Activated CD4-positive, alpha-beta T cell treated with anti-CD3 and anti-CD28 coated beads, Interleukin-2, amount 50 U/mL, for 48 hours (primary cell): ENCODE measurements at places on chromosomes 4 and X.
A peak's percentile ranks its signal among the peaks of the same experiment; 100 is the strongest.

- no peak for DNase-seq
Measured at GRCh38 chrX:45322820-45323219, 122.1 kb upstream of the DIPK2B start.

- no peak for DNase-seq
Measured at GRCh38 chr4:111880116-111880515, 265.1 kb upstream of the FAM241A start.

- no peak for DNase-seq
Measured at GRCh38 chr4:125045311-125045710, 269.4 kb upstream of the FAT4 start.

DNA sequence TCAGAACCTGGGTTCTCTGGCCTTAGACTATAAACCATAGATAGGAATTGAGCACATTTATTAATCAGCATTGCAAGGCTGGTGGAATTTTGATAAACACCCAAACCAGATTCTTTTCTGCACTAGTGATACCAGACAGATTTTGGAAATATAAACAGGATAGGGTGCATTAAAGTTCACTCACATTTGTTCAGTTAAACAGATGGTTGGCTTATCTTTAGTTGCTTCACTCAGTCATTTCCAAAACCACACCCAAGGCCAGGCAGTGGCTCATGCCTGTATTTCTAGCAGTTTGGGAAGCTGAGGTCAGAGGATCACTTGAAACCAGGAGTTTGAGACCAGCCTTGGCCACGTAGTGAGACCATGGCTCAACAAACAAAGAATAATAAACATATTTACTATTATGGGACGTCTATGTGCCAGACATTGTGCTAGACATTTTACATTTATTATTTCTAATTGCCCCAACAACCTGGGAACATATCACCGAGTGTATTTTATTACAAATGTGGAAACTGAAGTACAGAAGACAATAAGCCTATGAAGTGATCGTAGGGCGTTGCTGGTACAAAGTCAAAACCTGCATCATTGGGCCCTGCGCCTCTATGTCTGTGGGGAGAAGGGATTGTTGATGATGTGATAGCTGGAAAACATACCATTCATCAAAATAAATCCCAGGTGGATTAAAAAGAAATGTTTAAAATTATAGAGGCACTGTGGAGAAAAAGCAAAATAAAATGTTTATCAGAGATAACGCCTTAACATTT, 15.0 kb downstream of the ADD1 start:
- DNase-seq = no peak

GRCh38 chr4:21380861-21381260, 567.7 kb downstream of the KCNIP4 start:
- DNase-seq = no peak

DNA sequence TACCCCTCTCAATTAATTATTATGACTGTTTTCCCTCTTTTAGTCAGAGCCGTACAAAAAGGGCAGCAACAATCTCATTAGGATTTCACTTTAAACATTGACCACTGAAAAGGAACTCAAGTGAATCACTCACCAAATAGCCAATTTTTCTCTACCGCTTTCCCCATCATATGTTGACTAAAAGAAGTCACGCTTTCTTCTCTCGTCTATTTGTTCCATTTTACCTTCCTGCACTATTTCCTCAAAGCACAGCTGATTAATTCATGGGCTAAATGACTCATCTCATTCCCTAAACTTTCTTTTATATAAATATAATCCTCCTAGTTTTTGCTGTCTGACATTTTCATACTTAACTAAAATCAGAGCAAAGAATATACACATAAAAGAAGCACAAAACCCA, 8.2 kb downstream of the MID1 start:
- no peak for DNase-seq

- DNase-seq = no peak
Measured at GRCh38 chr4:13851085-13851940, 223.8 kb upstream of the BOD1L1 start.

GRCh38 chr4:98801259-98801725, 127.6 kb downstream of the EIF4E start:
- no peak for DNase-seq

DNA sequence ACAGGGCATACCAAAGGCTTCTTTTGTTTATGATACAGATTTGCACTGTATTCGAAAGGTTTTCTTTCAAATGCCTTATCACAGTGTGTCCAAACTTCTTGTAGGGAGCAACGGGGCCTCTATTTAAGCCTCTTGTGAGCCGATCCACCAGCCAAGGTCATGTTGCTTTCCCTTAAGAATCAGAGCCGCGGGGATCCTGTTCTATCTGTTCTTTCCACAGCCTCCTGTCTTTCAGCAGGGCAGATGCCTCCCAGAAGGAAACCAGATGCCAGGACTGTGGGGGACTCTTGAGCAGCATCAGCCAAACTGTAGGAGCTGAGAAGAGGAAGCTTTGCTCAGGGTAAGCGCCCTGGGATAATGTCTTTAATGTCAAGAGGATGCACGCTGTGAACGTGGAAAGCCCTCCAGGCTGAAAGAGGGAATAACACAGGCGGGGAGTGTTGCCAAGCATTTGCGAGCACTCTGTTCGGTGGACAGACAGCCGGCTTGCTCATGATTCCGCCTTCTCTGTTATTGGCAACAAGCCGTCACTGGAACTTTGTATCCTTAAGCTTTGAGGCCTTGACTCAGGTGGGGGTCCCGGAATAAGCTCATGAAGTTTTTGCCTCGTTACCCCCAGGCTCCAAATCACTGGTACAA, 279.8 kb upstream of the FRG1 start:
- DNase-seq = no peak

GRCh38 chrX:26851981-26852380, 611.2 kb downstream of the PPP4R3C start:
- no peak for DNase-seq

DNA sequence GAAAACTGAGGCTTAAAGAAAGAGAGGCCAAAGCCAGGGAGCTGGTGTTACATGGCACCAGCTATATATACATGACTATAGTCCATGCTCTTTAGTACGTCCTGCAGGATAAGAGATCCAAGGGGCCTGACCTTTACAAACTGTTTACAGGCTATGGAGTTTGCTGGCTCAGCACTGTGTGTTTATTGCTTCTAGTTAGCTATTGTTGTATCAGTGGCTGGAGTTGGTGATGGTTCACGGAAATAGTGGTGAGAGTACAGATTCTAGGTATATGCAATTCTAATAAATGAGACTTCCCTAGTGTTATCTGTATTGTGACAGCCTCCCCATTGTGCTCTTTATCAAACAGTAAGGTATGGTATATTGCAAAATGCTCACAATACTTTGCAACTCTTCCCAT, 46.5 kb downstream of the REPS2 start:
- DNase-seq = no peak

- DNase-seq = peak; percentile 48
Measured at GRCh38 chrX:57286507-57287251, at the start of gene FAAH2. Gene FAAH2 (plus strand): TSS chrX:57286706. CDS start chrX:57286826, 120 bp downstream.

GRCh38 chr4:37973441-37973840, 13.2 kb downstream of the PTTG2 start:
- DNase-seq = no peak

GRCh38 chr4:42895452-42895851, 2.9 kb downstream of the GRXCR1 start:
- DNase-seq = no peak

- DNase-seq = no peak
Measured at GRCh38 chr4:72846280-72847111, 223.0 kb downstream of the COX18 start.

GRCh38 chrX:31240982-31241381, 169.1 kb upstream of the FTHL17 start:
- no peak for DNase-seq

DNA sequence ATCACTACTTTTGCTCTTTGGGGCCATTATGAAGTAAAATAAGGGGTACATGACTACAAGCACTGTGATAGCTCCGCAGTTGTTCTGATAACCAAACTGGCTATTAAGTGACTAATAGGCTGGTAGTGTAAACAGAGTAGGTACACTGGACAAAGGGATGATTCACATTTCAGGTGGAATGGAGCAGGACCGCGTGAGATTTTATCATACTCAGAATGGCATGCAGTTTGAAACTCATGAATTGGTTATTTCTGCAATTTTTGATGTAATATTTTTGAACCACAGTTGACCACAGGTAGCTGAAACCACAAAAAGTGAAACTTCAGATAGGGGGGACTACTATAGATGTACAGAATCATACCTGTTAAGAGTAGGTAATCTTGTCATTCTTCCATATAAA, 55.8 kb downstream of the PAK3 start:
- no peak for DNase-seq

GRCh38 chr4:4591071-4591470, 49.2 kb upstream of the STX18 start:
- no peak for DNase-seq

DNA sequence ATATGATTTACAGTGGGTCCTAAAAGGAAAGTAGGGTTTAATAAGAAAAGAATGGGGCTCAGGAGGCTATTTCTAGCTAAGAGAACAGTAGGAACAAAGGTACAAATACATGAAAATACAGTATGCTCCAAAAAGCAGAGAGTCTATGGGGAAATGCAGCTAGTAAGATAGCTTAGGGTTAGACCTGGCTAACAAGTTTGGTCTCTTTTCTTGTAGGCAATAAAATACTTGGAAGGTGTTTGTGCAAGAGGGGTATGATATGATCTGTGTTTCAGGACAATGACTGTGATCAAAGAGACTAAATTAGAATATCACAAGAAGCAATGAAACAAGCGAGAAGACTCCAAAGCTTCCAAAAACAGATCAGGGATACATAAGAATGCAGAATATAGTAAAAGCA, 33.5 kb upstream of the SH3KBP1 start:
- no peak for DNase-seq

DNA sequence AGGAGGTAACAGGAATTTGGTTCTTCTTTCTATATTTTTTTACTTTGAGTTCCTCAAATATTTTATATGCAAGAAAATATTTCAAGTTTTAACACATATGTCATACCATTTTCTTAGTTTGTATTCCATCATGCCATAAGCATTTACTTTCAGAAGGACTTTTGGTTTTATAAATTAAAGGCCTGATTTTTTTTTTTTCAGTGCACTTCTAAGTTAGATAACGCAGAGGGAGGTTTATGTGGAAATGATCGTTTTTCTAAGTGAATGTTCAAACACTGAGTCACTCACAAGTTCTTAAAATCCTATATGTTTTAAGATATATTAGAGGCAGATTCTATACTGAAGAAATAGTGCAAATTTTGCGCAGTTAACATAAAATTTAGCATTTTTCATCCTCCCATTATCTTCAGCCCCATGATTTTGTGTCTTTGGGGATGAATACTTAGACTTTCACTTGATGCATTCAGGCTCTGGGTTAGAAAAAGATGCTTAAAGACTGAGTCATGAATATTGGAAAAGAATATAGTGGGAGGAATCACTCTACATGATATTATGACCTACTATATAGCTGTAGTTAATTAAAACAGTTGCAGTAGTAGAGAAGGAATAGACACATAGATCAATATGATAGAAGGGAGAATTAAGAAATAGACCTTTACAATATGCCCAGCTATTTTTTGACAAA, 54.9 kb downstream of the COL4A5 start:
- DNase-seq = no peak

GRCh38 chr4:38673130-38673978, 9.4 kb downstream of the KLF3 start:
- no peak for DNase-seq

GRCh38 chr4:85713005-85713404, 238.1 kb downstream of the ARHGAP24 start:
- DNase-seq = no peak

DNA sequence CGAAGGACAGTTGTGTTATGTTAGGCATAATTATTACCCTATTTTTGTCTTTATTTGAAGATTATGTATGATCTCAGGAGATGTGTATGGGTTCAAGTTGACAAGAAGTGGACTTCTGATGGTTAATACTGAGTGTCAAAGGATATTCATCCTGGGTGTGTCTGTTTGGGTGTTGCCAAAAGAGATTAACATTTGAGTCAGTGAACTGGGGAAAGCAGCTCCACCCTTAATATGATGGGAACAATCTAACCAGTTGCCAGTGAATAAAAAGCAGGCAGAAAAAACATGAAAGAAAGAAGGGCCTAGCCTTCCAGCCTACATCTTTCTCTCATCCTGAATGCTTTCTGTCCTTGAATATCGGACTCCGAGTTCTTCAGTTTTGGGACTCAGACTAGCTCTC, 332.6 kb downstream of the DTHD1 start:
- DNase-seq = no peak

DNA sequence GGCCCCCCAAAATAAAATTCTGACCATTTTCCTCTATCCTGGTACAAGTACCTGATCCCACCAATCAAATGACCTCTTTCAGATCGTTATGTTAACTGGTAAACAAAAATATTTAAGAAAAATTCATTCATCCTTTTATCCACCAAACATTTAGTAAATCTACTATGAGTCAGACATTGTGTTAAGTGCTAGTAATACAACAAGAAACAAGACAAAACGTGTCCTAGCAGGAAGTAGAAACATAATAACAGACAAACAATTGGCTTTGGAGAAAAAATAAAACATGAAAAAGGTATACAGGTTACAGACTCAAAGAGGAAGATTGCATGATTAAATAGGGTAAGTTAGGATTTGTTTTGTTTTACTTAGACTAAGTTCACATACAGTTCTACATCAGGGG, 43.7 kb downstream of the ANTXR2 start:
- DNase-seq = no peak

DNA sequence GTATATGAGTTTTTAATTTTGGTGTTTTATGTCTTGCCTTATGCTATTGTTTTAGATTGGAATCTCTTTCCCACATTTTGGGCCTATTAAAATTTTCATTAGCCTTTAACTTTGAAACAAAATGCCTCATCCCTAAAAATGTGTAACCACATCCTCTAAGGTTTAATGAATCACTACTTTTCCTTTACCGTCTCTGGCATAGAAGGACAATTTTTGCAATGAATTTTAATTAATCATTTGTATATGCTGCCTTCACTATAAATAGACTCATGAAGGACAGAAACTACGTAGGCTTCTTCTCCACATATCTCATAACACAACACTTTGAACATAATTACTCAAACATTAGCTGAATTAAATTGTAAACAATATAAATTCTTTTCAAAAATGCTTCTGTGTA, 421.5 kb downstream of the NLGN4X start:
- no peak for DNase-seq

DNA sequence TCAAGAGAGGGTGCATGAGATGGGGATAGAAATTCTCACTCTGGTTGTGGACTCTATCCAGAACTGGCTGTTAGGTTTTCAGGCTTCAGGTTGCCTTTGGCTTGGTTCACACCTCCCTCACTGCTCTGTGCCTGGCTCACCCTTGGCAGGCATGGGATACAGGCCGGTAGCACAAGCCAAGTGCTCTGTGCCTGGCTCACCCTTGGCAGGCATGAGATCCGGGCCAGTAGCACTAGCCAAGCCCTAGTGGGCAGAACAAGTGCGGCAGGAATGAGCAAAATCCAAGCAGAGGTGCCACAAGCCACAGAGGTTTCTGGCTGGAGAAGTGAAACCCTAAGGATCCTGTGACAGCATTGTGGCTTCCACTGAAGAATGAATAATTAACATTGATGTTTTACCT, 1642.3 kb downstream of the C4orf33 start:
- no peak for DNase-seq

- DNase-seq = no peak
Measured at GRCh38 chr4:88215351-88215750, 56.9 kb upstream of the ABCG2 start.
